ENCODE measurements at places on chromosomes 2 and 18. TPM values are rescaled to one million over a fixed set of nuclear protein-coding genes. Genes with fewer than 3 reads are reported as not detected.

DNA sequence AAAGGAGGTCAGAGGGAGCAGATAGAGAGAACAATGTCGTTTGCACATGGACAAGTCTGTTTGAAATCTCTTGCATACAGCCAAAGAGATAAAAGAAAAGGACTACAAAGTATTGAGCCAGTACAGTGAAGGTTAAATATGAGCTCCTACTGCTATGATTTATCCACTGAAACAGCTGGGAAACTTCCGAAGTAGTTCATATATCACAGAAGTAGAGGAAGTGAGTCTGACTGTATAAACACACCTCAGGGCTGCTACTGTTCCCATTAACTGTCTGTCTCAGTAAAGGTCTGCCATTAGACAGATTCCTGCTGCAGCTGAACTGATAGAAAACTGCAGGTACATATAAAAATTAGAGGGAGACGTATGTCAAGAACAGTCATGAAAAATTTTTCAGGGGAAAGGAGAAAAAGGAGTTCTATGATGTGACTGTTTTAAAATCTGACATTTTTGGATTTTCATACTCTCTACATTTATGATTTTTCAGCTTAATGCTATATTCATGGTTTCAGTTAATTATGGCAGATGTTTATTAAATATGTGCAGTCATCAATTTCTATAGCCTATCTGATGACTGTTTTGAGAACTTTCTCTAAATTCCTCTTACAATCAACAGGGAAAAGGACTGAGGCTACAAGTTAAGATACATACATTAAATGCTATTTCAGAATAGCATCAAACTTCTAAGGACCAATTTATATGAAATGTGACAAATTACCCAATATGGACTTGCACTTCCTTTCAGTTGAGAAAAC lies 364.7 kb downstream of the ERBB4 start:
- DNase-seq: no peak

The VAMP8 gene
- 0.72 TPM for polyA plus RNA-seq

GRCh38 chr2:57878171-57878865 lies 168.3 kb upstream of the VRK2 start:
- no peak for DNase-seq

DNA sequence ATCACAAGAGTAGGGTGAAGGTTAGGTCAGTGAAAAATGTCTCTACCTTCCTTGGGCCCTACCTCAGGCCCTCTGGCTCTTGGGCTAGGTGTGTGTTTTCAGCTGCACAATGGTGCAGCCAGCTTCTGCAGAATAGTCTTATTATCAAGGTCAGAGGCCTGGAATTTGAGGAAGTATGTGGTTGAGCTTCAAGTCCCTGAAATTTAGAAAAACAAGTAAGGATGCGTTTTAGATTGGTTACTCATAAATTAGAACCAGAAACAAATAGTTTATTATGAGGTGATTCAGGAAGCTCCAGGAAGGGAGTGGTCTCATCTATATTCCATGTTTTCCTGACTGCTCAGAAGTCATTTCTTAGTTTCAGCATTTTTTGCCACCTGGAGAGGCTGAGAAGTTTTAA lies 204.2 kb upstream of the CELF4 start:
- no peak for DNase-seq

GRCh38 chr18:63534615-63535014 lies 7.6 kb upstream of the SERPINB12 start:
- DNase-seq: no peak

GRCh38 chr18:905307-905947 lies 756 bp downstream of the ADCYAP1 start:
- DNase-seq: peak; percentile 38

GRCh38 chr2:74515981-74516633 lies 1.9 kb downstream of the TLX2 start:
- DNase-seq: peak; percentile 72

DNA sequence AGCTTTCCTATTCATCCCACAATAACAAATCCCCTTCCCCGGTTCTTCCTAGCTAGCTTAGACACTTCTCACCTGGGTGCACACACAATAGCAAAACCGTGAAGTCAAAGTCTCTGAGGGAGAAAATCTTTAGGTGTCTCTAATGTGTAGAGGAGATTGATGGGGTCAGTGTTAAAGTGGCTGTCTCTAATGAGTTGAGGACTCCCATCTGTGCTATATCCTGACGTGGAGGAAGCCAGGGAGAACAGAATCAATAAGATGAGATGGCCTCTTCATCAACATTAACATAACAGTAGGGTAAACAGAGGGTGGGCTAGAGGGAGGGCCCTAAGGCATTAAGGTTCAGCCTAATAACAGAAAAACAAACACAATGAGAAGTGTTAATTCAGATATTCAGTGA lies 120.4 kb downstream of the SLC5A7 start:
- no peak for DNase-seq

- DNase-seq: no peak
These were observed 10.4 kb upstream of the UBE2E3 start for GRCh38 chr2:180970016-180970415.

The TFPI gene
- 2.1 TPM for polyA plus RNA-seq

DNA sequence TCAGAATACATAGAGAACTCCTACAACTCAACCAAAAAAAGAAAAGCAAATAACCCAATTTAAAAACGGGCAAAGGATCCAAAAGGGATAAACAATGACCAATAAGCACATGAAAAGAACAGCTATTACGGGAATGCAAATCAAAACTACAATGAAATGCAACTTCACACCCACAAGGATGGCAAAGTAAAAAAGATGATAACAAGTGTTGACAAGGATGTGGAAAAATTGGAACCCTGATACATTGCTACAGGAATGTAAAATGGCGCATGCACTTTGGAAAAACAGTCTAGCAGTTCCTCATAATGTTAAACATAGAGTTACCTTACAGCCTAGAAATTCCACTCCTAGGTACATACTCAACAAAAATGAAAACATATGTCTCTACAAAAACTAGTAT lies 4.7 kb downstream of the EXOC6B start:
- DNase-seq: no peak

The SLC16A14 gene
- 0.90 TPM for polyA plus RNA-seq

GRCh38 chr2:144099340-144099739 lies 420.6 kb downstream of the ZEB2 start:
- DNase-seq: no peak

DNA sequence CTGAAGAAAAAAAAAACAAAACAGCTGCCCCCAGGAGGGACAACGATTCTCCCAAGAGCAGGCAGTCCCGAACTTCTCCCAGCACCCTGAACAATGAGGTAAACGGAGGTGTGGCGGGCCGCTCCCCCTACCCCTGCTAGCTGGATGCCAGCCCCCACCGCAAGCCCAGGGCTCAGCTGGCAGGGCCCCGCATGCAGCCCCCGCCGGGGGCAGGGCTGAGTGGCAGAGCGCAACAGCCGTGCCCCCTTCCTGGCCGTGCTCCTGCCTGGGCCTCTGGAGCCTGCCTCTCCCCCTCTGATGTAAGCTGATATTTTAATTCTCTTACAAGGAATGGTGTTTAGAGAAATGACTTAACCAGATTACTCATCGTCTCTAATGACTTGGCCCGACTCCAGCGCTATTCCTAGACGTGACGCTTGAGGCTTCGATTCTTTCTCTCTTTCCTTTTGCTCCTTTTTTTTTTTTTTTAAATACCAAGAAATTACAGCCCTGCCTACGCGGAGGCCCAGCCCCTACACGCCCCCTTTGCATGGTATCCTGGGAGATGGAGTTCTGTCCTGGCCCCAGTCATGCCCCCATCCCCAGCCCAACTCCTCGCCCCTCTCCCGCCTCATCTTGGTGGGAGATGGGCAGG lies 4.6 kb upstream of the ARID5A start:
- peak; percentile 86 for DNase-seq

DNA sequence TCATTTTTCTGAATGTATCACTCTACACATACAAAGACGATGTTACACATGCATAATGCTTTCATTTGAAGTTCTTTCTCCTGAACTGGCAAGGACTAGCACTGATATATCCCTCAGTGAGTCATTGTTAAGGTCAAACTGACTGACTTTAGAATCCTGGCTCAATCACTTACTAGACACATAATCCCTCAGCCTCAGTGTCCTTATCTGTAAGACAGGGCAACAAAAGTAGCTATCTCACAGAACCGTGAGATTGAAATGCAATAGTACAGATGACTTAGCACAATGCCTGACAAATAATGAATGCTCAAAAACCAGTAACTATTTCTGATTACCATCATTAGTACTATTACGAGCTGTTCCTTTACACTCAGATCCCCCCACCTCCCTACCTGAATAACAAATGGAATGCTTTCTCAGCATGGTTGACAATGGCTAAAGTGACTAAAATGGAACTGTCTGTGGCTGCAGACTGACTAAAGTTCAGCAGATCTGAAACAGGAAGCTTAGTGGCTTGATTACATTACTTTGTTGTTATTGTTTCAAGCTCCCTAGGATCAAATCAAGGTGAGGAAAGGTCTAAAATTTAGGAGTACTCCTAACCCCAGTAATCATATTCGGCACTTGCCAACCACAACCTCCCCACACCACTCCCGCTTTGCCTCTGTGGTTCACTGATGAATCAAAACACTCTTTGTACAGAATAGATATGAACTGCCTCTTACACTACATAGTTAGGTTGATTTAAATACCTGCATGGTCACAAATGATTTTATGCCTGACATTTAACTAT lies 35.8 kb upstream of the CACNB4 start:
- DNase-seq: no peak

GRCh38 chr18:76126327-76126726 lies 368.7 kb downstream of the ZNF516 start:
- no peak for DNase-seq

DNA sequence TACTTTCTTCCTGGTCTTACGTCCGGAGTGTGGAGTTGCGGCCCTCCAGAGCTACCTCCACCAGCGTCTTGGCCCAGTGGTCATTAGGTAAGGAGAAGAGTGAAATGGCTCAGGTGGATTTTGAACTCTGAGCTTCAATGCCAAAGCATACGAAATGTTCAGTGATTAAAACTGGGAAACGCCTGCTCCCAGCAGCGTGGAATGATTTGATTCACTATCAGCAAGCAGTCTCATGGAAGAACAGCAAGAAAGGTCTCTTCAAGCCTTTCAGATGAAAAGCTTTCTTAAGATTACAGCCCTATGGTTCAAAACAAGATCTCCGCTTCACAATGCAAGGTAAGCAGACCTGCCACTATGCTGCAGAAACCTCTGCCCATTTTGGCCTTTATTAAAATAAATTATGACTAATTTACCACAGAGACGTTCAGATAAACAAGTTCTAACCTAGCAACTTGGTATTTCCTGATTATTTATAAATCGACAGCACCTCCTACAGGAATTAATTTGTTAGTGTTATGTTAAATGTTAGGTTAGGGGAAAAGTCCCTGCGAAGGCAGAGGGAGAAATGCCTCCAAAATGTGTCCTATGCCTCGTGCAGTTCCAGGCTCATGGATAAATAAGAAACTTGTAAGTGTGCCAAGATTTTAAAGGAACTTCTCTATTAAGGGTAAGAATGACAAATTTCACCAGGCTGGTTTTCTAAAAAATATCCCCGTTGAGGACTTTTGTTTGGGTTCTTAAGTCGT lies 10.1 kb downstream of the SP9 start:
- no peak for DNase-seq

GRCh38 chr2:145595296-145595695 lies 1075.4 kb upstream of the ZEB2 start:
- no peak for DNase-seq

The TMEFF2 gene
- 5.4 TPM for polyA plus RNA-seq

Measured in SK-N-SH (cell line).